Amygdala (tissue), 56 donors: ENCODE measurements at places on chromosomes 6 and 20.
A peak's percentile ranks its signal among the peaks of the same experiment; 100 is the strongest.

- DNase-seq: no peak
Measured at GRCh38 chr6:166119116-166119911, 48.3 kb downstream of the TBXT start.

GRCh38 chr20:51022227-51022802, 592 bp downstream of the KCNG1 start:
- no peak for DNase-seq

- no peak for DNase-seq
Measured at GRCh38 chr20:8212286-8212685, 80.2 kb downstream of the PLCB1 start.

DNA sequence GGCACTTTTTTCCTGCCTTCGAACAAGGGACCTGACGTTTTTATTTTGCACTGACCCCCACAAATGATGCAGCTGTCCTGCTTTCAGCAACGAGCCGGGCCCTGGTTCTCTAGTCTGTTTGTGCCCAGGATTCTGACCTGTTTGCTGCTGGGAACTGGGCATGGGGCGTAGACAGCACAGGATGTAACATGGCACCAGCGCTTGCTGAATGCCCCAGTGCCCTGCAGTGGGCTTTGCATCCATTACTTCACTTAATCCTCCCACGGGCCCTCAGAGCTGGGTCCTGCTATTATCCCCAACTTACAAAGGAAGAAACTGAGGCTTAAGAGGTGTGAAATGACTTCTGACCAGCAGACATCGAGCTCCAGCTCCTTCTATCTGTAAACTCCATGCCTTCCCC, 80.4 kb upstream of the PMEPA1 start:
- DNase-seq: no peak

- DNase-seq: no peak
Measured at GRCh38 chr20:39810309-39810708, 848.2 kb downstream of the DHX35 start.

- no peak for DNase-seq
Measured at GRCh38 chr20:32007787-32008616, 2.2 kb upstream of the CCM2L start.

DNA sequence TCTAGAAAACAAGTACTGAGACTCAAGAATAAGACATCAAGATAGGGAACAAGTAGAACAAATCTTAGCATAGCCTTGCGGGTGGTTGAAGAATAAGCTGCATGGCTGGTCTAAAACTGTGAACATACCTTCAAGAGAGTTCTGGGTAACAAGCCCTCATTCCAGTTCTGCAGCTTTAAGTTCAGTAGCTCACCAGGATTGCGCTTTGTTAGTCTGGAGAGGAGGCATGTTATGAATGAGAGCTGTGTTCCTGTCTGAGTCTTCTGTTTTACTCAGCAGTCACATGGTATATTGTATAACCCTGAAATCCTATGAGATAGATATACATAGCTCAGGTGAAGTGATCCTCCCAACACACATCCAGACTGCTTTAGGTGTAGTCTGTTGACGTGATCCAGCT, 406.6 kb upstream of the IRAK1BP1 start:
- DNase-seq: no peak

- no peak for DNase-seq
Measured at GRCh38 chr6:142856624-142857232, 88.2 kb downstream of the HIVEP2 start.

DNA sequence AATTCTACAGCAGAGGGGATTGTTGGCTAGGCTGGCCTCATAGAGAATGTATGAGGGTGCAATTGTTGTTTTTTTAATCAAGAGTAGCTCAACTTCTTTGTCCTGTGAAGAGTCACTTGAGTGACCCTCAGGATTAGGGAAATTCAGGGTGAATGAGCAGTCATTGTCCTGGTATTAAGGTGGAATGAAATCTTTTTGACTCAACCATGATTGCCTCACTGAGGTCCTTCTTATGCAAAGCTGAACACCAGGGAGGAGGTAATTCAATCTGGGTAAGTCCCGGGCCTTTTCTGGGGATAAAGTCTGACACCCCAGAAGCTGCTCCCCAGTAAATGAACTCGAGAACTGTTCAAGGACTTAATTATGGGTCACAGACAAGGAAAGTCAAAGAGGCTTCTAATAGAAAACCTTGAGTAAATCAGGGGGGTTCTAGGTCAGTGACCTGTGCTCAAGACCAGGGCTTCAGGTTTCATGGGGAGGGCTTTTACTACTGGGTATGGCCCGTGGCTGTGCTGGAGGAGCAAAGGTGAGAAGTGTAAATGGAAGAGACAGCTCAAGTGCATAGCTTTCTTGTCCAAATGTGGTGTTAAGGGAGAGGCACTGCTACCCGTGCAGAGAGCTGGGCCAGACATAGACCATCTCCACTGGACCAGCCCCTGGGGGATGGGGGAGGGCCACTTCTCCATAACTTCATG, 25.3 kb upstream of the ZBTB24 start:
- DNase-seq: no peak

- DNase-seq: no peak
Measured at GRCh38 chr6:156710479-156710878, 66.7 kb upstream of the ARID1B start.

GRCh38 chr6:37998366-37998765, 178.8 kb downstream of the ZFAND3 start:
- DNase-seq: no peak

GRCh38 chr6:33733709-33734007, 13.0 kb downstream of the IP6K3 start:
- DNase-seq: no peak

- DNase-seq: no peak
Measured at GRCh38 chr20:45318386-45318939, 10.4 kb upstream of the MATN4 start.

DNA sequence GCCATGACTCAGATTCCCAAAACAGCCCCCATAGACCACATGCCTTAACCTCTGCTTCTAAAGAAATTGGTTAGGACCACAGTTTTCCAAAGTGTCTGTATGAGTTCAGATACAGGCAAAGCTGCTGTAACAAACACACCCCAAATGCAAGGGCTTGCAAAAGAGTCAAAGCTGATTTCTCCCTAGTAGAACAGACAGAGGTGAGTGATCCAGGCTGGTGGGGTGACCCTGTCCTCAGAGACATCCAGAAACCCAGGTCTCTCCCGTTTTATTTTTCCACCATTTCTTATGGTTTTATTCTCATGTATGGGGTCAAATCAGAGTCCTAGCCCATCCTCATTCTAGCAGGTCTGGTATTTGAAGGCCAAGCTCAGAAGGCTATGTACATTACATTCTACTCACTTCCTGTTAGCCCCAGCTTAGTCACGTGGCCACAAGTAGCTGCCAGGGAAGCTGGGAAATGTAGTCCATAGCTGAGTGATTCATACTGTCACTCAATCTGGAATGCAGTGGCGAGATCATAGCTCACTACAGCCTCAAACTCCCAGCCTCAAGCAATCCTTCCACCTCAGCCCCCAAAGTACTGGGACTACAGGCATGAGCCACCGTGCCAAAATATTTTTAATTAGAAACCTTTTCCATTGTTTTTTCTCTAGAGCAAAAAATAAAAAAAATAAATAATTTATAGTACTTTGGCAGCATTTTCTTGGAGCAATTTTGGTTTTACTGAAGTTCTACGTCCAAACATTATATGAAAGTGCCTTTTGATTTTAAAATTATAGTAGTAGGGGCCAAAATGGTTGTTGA, 175.2 kb downstream of the ZMYND8 start:
- DNase-seq: no peak

DNA sequence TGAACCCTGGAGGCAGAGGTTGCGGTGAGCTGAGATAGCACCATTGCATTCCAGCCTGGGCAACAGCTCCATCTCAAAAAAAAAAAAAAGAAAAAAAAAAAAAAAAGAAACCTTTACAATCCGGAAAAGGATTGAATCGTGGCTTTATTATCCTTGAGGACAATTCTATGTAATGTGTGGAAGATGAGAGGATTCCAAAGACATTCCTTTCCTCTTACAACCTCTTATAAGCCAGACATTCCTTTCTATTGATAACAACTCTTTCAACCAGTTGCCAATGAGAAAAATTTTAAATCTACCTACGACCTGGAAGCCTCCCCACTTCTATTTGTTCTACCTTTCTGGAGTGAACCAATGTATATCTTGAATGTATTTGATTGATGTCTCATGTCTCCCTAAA, 91.2 kb upstream of the EEF1E1 start:
- no peak for DNase-seq

- no peak for DNase-seq
Measured at GRCh38 chr20:41079066-41079465, 50.4 kb downstream of the TOP1 start.

DNA sequence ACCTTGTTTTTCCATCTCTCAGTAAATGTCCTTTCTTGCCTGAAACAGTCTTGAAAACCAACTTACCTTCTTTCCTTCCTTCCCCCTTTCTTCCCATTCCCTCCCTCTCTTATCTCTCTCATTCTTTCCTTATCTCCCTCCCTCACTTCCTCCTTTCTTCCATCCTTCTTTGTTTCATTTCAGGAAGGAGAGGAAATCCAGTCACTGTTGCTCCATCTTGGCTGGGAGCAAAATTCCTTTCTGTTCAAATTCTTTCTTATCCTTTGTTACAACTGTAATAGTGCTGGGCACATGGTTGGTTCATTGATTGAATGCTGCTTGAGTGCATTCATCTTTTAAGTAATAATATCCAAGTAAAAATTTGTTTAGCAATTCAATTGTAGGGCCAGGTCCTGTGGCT, 17.4 kb upstream of the TCP11 start:
- DNase-seq: no peak

DNA sequence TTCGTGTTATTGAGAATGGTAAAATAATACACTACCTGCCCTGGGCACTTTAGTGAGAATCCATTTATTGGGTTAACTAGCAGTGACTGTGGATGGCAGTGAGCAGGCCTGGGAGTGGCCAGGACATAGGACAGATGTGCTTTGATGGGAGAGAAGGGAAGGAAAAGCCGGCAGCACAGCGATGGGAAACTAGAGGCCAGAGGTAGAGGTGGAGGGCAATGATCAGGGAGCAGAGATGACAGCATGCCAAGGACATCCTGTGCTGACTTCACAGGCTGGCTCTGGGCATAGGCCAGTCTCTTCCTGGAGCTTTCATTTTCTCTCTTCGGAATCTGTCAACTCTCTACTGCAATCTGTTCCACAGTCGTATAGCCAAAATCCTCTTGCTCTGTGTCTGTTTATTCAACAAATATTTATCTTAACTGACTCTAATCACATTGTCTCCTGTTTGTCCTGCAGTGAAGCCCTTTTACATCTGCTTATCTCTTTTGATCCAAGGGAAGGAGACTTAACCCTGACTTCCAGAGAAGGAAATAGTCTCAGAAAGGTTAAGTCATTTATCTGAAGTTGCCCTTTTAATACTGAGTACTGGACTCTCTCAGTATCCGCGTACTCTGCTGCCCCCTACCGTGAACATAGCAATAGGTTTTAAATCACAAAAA, 18.4 kb upstream of the MMP24 start:
- peak; percentile 38 for DNase-seq

DNA sequence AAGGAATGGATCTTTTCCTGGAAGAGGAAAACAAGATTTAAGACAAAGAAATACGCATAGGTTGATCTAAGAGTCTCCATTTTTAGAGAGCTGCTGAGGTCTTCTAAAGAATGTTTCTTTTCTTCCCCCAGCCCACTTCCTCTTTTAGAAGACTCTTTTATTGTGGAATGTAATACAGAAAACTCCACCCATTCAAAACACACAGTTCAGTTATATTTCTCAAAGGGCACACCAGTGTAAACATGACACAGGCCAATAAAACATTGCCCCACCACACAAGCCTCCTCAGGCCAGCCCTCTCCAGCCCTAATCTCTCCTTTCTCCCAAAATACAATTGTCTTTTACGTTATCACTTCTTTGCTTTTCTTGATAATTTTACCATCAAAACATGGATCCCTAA, 42.8 kb downstream of the SLC35B3 start:
- no peak for DNase-seq
